ENCODE measurements at places on chromosomes 13 and 19.

GRCh38 chr13:110464556-110465333 is 96.8 kb downstream of the RAB20 start:
- H3K27ac ChIP-seq, result peak overlapping the region; percentile 10
- no peak for DNase-seq
- peaks cover 4% of the 10 kb centered on the region for H3K4me1 ChIP-seq

- DNase-seq, result no peak
- H3K4me1 ChIP-seq, result no peaks in the 10 kb centered on the region
- H3K36me3 ChIP-seq, result no peaks in the 10 kb centered on the region
- H3K27ac ChIP-seq, result no peak overlapping the region
Observed at GRCh38 chr13:37715606-37716015, 117.0 kb upstream of the POSTN start.

DNA sequence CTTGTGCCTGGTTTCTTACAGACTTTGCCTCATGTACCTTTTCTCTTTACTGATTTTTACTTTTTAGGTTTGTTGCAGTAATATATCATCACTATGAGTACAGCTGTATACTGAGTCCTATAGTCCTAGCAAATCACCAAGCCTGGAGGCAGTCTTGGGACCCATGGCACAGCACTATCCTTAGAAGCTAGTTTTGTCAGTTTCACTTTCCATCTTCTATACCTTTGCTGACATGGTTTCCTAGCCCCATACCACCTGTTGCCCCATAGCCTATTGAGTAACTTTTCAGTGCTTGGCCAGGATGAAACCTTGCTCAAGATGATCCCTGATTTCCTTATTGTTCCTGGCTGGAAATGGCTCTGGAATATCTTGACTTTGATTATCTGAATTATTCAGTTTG is 826.4 kb downstream of the GPC5 start:
- no peaks in the 10 kb centered on the region for H3K4me1 ChIP-seq
- no peak overlapping the region for H3K4me3 ChIP-seq
- H3K27me3 ChIP-seq, result no peaks in the 10 kb centered on the region
- H3K27ac ChIP-seq, result no peak overlapping the region
- H3K36me3 ChIP-seq, result no peaks in the 10 kb centered on the region

DNA sequence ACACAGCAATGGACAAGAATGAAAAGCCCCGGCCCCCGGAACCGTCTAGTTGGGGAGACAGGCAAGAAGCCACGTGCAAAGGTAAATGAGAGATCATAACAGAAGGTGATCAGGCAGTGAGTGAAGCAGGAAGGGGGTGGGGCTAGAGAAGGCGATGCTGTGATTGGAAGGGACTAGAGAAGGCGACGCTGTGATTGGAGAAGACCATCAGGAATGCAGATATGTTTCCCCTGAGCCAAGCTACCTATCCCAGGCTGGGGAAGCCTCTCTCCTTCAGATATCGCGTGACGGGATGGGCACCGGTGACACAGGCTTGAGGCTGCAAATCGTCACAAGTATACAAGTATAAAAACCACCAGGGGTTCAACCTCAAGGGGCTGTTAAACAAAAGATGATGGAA is 21.8 kb downstream of the DCAF15 start:
- peaks cover 11% of the 10 kb centered on the region for H3K36me3 ChIP-seq
- H3K4me3 ChIP-seq, result no peak overlapping the region
- H3K27me3 ChIP-seq, result no peaks in the 10 kb centered on the region
- H3K27ac ChIP-seq, result peak overlapping the region; percentile 69

- no peak overlapping the region for H3K27ac ChIP-seq
- no peak overlapping the region for H3K4me3 ChIP-seq
- H3K36me3 ChIP-seq, result no peaks in the 10 kb centered on the region
- peaks cover 12% of the 10 kb centered on the region for H3K27me3 ChIP-seq
- H3K4me1 ChIP-seq, result peaks cover 20% of the 10 kb centered on the region
- no peak for DNase-seq
Observed at GRCh38 chr19:48421548-48421947, 24.2 kb upstream of the GRWD1 start.

DNA sequence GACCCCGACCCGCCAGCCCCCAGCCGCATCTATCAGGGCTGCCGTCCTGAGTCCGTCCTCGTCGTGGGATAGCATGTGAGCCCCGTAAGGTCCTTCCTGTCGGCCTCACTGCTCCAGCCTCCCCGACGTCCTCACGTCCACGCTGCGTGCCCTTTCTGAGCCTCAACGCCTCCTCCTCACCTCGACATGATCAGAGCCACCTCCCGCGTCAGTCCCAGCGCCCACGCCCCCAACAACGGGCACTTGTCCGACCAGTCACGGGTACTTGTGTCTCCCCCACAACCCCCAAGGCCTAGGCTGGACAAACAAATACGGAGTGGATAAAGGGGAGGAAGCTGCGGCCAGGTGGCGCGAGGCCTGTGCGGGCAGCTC is 665 bp downstream of the ZNF497 start:
- peak; percentile 33 for DNase-seq
- peaks cover 16% of the 10 kb centered on the region for H3K4me1 ChIP-seq
- peak overlapping the region; percentile 87 for H3K27ac ChIP-seq

DNA sequence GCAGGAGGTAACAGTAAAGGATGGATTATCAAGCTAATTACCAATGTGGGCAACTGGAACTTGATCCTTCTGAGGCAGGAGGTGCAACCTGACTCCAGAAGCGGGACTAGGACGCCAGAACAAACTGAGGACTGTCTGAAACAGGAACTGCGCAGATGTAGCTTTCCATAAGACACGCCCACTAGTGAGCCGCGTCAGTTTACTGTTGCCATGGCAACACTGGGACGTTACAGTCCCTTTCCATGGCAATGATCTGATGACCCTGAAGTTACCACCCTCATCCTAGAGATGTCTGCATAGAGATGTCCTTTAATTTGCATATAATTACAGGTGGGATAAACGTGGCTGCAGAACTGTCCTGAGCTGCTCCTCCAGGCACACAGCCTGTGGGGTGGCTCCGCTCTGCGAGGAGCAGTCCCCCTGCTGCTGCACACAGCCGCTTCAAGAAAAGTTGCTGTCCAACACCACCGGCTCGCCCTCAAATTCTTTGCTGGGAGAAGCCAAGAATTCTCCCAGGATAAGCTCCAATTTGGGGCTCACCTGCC is 816.6 kb downstream of the UQCRFS1 start:
- DNase-seq, result no peak
- no peaks in the 10 kb centered on the region for H3K36me3 ChIP-seq
- peaks cover 35% of the 10 kb centered on the region for H3K4me1 ChIP-seq
- H3K4me3 ChIP-seq, result no peak overlapping the region

GRCh38 chr13:67916650-67917049 is 686.5 kb upstream of the PCDH9 start:
- no peak overlapping the region for H3K4me3 ChIP-seq
- no peak overlapping the region for H3K27ac ChIP-seq
- H3K4me1 ChIP-seq, result no peaks in the 10 kb centered on the region
- no peaks in the 10 kb centered on the region for H3K27me3 ChIP-seq
- H3K36me3 ChIP-seq, result no peaks in the 10 kb centered on the region

GRCh38 chr19:19997656-19998268 is 41.5 kb downstream of the ZNF682 start:
- H3K36me3 ChIP-seq, result peaks cover 7% of the 10 kb centered on the region
- H3K4me3 ChIP-seq, result no peak overlapping the region
- peak; percentile 24 for DNase-seq
- no peak overlapping the region for H3K27ac ChIP-seq
- no peaks in the 10 kb centered on the region for H3K27me3 ChIP-seq
